CMK (cell line): ENCODE measurements at places on chromosomes 11 and 22.

DNA sequence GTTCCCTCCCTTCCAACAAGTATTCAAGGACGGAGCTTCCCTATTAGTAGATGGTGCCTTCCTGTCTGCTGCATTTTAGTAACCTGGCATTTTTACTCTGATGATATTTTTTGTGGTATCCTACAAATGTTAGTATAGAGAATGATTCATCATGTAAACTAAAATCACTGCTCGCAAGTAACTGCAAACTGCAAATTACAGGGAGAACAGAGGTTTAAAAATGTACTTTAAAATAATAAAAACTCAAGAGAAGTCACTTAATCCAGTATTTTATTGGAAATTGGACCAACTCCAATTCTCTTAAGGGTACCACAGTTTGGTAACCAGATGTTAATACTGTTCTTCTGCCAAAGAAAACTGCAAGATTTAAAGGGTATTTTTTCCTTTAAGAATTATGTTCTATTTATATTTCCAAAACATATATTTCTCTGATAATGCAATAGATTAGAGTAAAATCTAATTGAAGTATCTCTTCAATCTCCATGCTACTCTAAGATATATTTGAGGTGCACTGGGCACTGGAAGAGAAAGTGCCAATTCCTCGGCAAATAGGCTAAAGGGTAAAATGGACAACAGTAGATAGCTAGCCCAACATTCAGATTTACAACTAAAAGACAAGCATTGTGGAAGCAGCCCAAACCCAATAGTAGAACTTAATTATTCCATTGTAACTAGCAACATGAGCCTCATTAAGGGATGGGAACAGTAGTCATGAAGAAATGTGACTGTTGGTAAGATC, 298.0 kb downstream of the TTC28 start:
- DNase-seq = no peak

DNA sequence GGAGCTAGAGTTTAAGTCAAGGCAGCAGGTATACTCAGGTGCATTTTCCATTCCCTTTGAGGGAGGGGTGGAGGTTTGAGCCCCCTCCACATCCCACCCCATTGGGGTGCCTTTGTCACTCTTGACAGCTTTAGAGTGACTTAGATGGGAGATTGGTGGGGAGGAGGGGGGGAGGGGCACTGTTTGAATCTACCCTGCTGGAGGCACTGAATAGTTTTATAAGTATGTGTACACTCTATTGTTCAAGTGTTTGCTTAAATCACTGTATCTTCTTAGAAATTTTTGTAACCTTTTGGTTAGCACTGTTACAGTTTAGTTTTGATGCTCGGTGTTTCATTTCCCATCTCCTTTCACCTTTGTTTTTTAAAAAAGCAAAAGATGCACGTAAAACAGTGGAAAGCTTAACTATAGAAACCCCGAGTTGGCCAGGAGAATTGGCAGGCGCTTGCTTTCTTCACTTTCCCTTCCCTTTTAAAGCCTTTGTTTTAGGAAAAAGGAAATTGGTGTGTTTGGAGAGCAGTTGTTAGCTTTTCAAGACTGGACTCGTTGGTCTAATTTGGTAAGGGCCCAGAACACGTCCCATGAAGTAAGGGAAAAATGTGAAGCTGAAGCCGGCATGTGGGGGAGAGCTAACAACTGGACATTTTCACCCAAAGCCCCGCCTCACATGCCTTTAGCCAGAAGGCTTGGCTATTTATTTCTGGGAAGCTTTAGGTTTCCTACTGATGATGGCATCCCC, 42.8 kb downstream of the TNRC6B start:
- DNase-seq = no peak

GRCh38 chr11:97157221-97157740, 767.5 kb downstream of the JRKL start:
- no peak for DNase-seq

- no peak for DNase-seq
These were observed 138.0 kb downstream of the TRPC6 start for GRCh38 chr11:101445761-101446160.

DNA sequence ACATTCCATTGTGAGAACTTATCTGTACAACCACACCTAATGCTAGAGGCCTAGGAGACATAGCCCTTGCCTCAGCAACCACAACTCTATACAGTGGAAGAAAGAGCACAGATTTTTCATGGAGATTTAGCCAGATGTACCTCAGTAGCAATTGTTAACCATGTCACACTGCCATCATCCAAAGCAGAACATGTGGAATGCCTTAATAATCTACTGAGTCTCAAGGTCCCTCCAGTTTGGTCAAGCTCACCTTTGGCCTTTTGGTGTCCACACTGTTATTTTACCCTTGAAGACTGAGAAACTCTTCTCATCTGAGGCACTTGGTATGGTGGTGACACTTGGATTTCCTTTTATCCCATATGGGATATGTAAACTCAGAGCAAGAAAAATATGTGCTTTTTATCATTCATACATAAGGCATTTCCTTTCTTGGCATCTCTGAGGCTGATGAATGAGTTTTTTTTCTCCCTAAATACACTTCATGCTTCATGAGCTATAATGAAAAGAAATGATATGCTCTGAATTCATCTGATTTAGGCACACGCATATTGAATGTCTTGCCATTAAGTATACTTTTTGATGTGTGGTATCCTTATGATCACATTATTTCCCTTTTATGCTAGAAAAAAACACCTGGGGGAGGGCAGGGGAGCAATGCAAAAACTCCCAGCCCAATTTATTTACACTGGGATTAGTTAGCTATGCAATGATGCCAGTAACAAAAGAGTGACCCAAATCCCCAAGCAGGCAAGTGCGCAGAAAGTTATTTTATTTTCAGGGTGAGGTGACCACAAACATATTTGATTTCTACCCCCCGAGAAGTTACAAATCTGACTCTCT, 63.3 kb upstream of the ME3 start:
- no peak for DNase-seq

GRCh38 chr11:2295971-2296912, 5.5 kb downstream of the C11orf21 start:
- no peak for DNase-seq

- no peak for DNase-seq
These were observed 34.9 kb upstream of the PICALM start for GRCh38 chr11:86103808-86104207.

DNA sequence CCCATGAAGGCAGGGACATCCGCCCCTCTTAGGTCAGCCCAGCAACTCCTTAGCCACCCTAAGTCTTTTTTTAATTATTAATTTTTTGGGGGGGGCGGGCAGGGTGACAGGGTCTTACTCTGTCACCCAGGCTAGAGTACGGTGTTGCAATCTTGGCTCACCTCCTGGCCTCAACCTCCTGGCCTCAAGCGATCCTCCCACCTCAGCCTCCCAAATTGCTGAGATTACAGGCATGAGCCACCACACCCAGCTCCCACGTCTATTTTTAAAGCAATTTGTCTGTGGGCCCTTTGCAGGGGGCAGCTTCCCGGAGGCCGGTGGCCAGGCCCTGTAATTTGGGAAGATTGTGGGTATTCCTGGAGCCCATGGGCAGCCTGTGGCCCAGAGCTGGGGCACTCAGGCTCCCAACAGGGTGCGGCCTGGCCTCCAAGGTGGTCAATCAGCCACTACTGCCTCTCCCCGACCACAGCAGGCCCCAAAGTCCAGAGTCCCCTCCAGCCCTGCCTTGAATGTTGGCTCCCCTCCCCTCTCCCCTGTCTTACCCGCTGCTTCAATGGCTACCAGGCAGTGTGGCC, 27.2 kb downstream of the CREB3L1 start:
- no peak for DNase-seq

DNA sequence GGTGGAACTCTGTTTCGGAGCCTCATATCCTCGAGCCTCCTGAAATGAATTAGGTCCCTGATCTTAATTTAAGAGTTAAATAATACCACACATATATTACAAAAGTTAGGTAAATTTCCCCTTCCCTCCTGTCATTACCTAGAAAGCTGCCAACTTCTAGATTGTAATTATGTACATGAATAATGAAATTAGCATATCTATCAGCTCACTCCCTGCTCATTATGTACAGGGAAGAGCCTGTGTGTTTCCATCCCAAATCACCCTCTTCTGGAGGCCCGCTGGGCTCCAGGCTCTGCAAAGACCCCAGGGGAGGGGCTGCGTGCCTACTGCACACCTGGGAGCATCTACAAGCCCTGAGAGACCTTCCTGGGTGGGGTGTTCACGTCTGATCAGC, 384.1 kb downstream of the MN1 start:
- DNase-seq = no peak

GRCh38 chr11:114202011-114202609, 94.1 kb upstream of the NNMT start:
- DNase-seq = no peak
